ENCODE measurements at places on chromosomes 7 and 10. TPM values are rescaled to one million over a fixed set of nuclear protein-coding genes. Genes with fewer than 3 reads are reported as not detected.
A peak's percentile ranks its signal among the peaks of the same experiment; 100 is the strongest.

- no peak for DNase-seq
These were observed 162.0 kb upstream of the TMEM72 start for GRCh38 chr10:44749151-44749550.

- no peak for DNase-seq
These were observed 30.8 kb upstream of the EIF4H start for GRCh38 chr7:74143383-74143782.

DNA sequence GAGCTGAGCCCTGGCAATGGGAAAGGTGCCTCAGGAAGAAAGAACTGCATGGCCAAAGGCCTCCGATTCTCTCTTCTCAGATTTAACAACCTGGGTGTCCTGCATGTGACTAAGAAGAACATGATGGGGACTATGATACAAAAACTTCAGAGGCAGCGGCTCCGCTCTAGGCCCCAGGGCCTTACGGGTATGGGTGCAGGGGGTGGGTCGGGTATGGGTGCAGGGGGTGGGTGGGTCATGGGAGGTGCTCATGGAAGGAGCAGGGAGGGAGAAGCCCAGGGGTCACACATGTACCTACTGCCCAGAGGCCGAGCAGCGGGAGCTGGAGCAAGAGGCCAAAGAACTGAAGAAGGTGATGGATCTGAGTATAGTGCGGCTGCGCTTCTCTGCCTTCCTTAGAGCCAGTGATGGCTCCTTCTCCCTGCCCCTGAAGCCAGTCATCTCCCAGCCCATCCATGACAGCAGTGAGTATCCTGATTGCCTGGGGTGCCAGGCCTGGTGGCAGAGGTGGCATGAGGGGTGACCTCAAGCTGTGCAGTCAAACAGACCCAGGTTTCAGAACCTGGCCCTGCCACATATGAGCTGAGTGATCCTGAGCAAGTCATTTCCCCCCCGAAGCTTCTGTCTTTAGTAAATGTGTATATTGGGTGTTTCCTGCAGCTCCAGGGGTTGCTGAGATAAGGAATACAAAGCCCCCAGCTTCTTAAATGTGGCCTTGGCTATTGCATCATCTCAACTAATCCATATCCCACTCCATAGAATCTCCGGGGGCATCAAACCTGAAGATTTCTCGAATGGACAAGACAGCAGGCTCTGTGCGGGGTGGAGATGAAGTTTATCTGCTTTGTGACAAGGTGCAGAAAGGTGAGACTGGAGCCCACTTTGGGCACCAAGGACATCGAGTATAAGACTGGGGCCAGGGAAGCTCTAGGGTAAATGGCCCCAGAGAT is 2.0 kb downstream of the NFKB2 start:
- DNase-seq: no peak

- DNase-seq: no peak
These were observed 77.5 kb upstream of the MEOX2 start for GRCh38 chr7:15764010-15764409.

- DNase-seq: no peak
These were observed 2.5 kb downstream of the KIAA1549 start for GRCh38 chr7:138978541-138979184.

DNA sequence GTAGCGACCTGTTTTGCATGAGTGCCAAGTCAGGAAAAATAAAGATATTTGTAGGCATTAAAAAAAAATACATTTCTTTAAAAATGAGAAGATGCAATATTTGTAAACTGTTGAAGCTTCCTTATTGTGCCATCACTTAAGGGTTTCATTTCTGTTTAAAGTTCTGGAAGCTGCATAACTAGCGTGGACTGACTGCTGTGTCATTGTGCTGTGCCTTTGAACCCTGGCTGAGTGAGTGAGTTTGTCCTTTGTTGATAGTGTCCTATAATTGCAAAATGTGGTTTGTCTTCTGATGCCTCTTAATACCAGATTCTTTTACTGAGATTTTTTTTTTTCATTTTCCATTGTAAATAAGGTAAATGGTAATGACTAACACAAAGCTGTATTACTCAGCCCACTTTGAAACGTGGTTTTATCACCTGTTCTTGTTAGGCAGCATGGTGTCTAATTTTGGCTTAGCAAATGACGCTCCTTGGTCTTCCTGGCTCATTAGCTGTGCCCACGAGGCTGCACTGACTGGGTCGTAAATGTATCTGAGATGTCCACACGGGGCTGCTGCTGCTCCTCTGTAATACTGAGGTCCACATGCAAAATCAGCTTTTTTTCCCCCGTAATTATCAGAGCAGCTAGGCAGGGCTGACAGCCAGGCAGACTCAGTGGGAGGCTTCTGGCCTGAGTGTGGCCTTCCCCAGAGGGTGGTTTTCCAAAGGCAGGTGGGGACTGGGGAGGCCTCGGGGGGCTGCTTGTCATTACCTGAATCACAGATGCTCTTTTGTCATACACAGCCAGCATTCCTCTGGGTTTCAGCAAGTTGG is 14.8 kb downstream of the ZSCAN25 start:
- peak; percentile 21 for DNase-seq

GRCh38 chr7:103867874-103868273 is 121.6 kb downstream of the RELN start:
- no peak for DNase-seq

DNA sequence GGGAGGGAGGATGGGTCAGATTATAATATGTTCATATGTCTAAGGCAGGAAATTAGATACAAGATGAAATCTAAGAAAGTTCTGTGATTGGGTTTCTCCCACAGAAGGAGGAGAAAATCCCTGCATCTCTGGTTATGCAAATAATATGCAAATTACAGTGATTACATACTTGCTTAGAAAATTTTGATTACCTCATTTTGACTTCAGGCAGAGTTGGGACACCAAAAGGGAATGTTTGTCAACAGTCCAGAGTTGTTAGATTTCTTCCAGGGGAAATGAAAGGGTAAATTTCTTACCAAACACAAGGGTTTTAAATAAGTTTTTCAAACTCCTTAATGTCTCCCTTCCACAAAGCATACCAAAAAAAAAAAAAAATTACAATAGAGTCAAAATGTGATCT is 101.4 kb upstream of the STEAP1B start:
- peak; percentile 47 for DNase-seq

The CDC123 gene
- 147 TPM for polyA plus RNA-seq

The CASP7 gene
- 9.3 TPM for polyA plus RNA-seq

GRCh38 chr10:101567165-101568006 is 20.7 kb downstream of the POLL start:
- no peak for DNase-seq

- no peak for DNase-seq
These were observed 36.3 kb upstream of the TOMM7 start for GRCh38 chr7:22858640-22859561.
